Left kidney (tissue), 8 donors: ENCODE measurements at places on chromosomes 2 and 18. TPM values are rescaled to one million over a fixed set of nuclear protein-coding genes. Genes with fewer than 3 reads are reported as not detected.
A peak's percentile ranks its signal among the peaks of the same experiment; 100 is the strongest.

The HOXD13 gene
- 0.20 TPM for polyA plus RNA-seq

The RAD51AP2 gene
- 0.38 TPM for polyA plus RNA-seq

The C2orf66 gene
- 0.98 TPM for polyA plus RNA-seq

The CD8B gene
- polyA plus RNA-seq: 0.88 TPM

The TTN gene
- polyA plus RNA-seq: 1.2 TPM

The IL37 gene
- 0.40 TPM for polyA plus RNA-seq

The FABP1 gene
- 21.2 TPM for polyA plus RNA-seq

The NEURL3 gene
- polyA plus RNA-seq: 4.1 TPM

The IL18R1 gene
- polyA plus RNA-seq: 3.2 TPM

The CXCR2 gene
- 0.13 TPM for polyA plus RNA-seq

The KIF5C gene
- 5.5 TPM for polyA plus RNA-seq

The COX7A2L gene
- 183 TPM for polyA plus RNA-seq

The CTIF gene
- 18.9 TPM for polyA plus RNA-seq

The NXPH2 gene
- polyA plus RNA-seq: 5.6 TPM

The GAREM1 gene
- 39.6 TPM for polyA plus RNA-seq

The CD226 gene
- polyA plus RNA-seq: 3.4 TPM

GRCh38 chr2:225532096-225532495 is 132.6 kb downstream of the NYAP2 start:
- DNase-seq: no peak

DNA sequence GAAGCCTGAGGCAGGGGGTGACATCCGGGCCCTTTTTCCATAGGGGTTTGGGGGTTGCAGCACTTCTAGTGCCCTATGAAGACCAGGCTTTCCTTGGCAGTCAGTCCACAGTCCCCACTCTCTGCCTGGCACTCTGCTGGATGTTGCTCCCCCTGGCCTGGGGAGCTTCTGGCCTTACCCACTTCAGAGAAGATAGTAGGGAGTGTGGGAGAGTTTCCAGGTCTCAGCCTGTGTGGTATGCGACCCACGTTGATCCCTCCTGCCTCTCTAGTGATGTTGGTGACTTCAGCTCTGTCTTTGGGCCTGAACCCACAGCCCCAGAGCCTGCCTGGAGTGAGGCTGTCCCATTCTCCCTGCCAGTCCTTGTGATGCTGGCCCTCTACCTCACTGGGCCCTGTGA is 105.6 kb downstream of the STPG4 start:
- no peak for DNase-seq

GRCh38 chr2:55416786-55417568 is 2.7 kb downstream of the CCDC88A start:
- no peak for DNase-seq

- DNase-seq: no peak
These were observed 2.7 kb downstream of the C18orf54 start for GRCh38 chr18:54360406-54360805.

- no peak for DNase-seq
These were observed 623.1 kb downstream of the TSN start for GRCh38 chr2:122378521-122378920.

DNA sequence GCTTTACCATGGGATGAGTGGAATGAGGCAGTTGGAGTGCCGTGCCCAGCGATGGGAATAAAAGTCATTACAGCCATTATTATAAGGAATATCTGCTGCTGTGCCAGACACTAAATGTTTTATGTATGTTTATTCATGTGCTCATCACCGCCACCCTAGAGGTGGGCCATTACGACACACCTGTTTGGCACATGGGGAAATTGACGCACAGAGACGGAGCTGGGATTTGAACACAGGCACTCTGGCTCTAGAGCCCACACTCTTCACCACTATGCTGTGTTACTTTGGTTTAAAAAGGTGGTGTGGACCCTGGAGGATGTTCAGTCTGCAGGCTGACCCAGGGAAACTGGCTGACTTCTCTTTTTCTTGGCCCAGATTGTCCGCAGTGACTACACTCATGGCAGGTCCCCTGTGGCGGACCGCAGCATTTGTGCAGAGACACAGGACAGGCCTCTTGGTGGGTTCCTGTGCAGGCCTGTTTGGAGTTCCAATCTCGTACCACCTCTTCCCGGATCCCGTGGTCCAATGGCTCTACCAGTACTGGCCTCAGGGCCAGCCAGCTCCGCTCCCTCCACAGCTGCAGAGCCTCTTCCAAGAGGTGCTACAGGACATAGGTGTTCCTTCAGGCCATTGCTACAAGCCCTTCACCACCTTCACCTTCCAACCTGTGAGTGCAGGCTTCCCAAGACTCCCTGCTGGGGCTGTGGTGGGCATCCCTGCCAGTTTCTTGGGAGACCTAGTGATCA is 1.6 kb downstream of the TMEM177 start:
- no peak for DNase-seq

- DNase-seq: no peak
These were observed 147.0 kb downstream of the ESCO1 start for GRCh38 chr18:21453511-21453901.

GRCh38 chr2:27958711-27959378 is 68.3 kb downstream of the BABAM2 start:
- no peak for DNase-seq

- no peak for DNase-seq
These were observed 2.9 kb upstream of the ATOH8 start for GRCh38 chr2:85750587-85751575.

DNA sequence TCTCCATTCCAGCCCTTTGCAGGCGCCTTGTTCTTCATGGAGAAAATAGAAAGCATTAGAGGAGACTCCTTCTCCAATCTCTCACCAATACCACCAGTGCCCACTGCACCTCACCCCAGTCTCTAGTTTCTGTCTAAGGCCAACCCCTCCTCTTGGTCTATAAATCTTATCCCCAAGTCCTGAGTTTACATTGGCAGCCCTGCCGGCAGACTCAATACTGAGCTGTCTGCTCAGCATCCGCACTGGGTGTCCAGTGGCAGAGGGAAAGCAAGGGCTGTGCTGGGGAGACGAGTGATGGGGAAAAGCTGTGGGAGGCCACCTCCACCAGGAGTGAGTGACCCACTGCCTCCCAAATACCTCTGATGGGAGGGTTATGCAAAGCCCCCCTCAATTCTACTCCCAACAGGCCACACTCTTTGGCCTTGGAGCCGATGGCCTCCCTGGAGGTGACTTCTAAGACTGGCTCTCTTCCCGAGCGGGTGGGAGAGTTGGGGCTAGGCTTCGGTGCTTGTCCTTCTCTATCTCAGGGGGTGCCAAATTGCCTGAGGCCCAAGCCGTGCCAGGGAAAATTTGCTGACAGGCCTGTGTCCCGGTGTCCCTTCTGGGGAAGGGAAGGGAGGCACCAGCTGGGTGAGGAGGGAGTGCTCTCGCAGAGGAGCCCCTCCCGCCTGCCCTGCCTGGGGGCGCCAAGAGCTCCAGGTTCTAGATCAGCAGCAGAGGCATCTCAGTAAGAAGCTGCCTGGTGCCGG is 165.2 kb upstream of the MSH6 start:
- no peak for DNase-seq

- DNase-seq: no peak
These were observed 27.7 kb upstream of the SMCHD1 start for GRCh38 chr18:2627821-2628276.

GRCh38 chr2:177741866-177742265 is 330.7 kb downstream of the PDE11A start:
- DNase-seq: no peak

DNA sequence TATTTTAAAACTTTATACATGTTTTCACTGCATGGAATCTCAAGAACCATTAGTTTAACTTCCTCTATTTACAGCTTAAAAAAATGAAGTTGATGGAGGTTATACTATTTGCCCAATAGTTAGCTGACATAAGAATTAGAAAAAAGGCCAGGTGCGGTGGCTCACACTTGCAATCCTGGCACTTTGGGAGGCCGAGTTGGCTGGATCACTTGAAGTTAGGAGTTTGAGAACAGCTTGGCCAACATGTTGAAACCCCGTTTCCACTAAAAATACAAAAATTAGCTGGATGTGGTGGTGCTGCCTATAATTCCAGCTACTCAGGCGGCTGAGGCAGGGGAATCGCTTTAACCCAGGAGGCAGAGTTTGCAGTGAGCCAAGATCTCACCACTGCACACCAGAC is 125.1 kb upstream of the CDH19 start:
- no peak for DNase-seq

GRCh38 chr2:63562751-63563150 is 25.5 kb downstream of the WDPCP start:
- DNase-seq: no peak

DNA sequence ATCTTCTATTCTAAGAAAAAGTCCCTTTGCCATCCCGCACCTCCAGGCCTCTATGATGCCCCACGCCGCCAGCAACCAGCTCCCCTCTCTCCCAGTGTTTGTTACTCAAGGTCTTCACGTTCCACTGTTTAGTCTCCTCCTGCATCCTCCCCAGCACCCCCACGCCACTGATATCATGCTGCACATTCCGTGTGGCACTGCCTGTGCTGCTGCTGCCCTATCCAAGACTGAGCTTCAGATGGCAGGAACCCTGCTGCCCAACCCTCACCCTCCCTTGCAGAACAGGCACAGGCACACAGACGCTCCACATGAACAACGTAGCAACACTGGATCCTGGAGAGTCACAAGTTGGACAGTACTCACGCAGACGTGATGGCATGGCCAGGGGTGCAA is 35.3 kb downstream of the MYO5B start:
- no peak for DNase-seq

- DNase-seq: no peak
These were observed 801.8 kb downstream of the CCDC85A start for GRCh38 chr2:56985609-56986008.

GRCh38 chr2:182300608-182301007 is 126.2 kb downstream of the PDE1A start:
- peak; percentile 70 for DNase-seq

DNA sequence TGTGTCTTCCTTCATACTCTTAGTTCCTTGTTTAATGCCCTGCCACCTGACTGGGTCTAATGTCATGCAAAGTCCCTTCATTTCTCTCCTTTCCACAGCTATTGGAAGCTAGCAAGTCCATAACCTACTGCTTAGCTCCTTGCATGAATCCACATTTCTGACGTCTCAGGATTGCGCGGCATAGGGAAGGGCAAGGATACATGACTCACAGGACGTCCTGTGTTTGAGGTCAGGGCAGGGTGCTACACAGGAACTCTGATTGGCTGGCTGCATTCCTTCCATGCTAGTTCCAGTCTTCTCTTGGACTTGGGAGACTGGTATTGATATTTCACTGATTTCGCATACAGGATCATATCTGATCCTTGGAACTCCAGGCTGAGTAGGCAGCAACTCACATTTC is 137.9 kb downstream of the CDH2 start:
- no peak for DNase-seq

GRCh38 chr18:3340682-3341097 is 78.8 kb downstream of the MYL12B start:
- DNase-seq: no peak

GRCh38 chr2:28071221-28071620 is 180.7 kb downstream of the BABAM2 start:
- DNase-seq: no peak

GRCh38 chr18:50401888-50402287 is 27.0 kb downstream of the SKA1 start:
- DNase-seq: no peak

GRCh38 chr18:63552581-63552980 is 10.4 kb downstream of the SERPINB12 start:
- no peak for DNase-seq

- no peak for DNase-seq
These were observed 69.4 kb upstream of the ZNF397 start for GRCh38 chr18:35171315-35171987.

DNA sequence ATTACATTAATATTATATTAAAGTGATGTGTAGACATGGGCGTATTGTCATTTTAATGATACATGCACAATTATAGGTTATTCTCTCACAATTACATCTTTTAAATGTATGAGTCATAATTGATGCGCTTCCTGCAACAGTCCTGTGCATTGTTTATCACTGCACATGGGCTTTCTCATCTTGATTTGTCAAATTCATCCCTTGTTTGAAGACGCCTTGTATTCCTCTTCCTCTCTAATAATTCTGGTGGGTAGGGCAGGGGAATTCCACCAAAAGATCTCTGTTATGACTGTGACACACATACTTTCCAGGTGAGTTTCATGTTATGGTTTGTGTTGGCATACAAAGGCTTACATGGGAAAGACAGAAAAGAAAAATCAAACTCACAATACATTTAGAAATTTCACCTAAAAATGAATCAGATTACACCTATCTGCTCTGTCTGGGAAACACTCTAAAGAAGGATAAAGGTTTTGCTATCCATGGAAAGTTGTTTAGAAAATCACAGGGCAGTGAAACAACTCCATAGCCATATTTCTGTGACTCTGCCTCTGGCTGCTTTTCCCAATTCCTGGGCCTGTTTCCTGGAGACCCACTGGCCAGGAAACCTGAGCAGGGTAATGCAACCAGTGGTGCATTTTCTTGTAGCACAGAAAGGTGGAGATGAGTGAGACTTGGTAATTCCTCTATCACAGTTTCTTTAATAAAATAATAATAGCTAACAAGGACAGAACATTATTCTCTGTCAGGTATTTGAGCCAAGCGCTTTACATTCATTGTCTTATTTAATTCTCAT is 13.2 kb downstream of the SLC9A2 start:
- no peak for DNase-seq

DNA sequence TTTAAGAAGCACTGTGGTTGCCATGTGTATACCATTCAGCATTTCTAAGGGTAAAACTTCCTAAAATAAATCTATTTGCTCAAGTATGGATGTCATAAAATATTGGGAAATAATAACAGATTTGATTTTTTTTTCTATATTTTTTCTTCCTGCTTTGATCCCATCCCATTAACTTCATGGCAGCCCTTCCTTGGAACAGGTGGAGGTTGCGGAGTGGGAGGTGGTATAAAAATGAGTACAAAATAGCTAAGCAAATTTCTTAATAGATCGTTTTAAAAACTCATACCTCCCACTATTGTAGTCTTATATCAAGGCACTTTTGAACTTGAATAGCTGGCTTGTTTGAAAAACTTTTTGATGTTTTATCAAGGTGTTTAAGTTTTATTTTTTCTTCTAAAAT is 152.1 kb upstream of the KYNU start:
- no peak for DNase-seq

- DNase-seq: no peak
These were observed 124.8 kb upstream of the NYAP2 start for GRCh38 chr2:225274751-225275150.

GRCh38 chr2:238761868-238762267 is 86.0 kb upstream of the TWIST2 start:
- DNase-seq: peak; percentile 34

GRCh38 chr2:238502088-238502810 is 75.5 kb downstream of the ASB1 start:
- DNase-seq: no peak
